ENCODE measurements at places on chromosomes 5 and 9.

GRCh38 chr5:110963495-110963894 lies 108.0 kb upstream of the TSLP start:
- no peak for DNase-seq

DNA sequence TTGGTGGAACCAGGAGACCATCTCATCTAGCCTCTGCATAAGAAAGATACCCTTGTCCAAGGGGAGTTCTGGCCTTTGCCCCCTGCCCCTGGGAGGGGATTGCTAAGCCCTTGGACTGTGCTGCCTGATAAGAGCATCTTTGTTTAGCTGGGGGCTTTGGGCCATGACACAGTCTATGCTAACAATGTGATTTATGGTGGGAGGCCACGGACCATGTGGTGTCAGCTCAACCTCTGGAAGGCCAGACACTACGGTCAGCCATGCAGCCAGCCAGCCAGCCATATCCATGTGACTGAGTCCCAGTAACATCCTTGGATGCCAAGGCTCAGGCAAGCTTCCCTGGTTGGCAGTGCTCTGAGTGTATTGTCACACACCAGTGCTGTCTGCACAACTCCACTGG lies 244.4 kb downstream of the FSTL4 start:
- DNase-seq = no peak

DNA sequence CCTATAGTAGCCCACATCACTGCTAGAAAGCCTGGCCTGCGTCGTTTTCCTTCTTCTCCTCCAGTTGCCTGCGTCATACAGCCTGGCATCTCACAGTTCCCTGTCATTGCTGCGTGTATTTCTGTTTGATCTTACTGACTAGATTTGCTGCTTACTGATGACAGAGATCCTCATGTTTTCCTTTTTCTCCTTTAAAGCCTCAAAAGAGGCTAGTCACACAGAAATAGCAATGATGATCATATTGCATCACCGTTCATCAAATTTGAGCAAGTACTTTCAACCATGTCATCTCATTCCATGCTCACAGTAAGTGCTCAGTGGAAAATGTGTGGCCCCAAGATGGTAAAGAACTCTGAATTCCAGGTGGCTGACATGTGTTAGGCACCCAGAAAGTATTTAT lies 76.8 kb downstream of the MVB12B start:
- no peak for DNase-seq

- no peak for DNase-seq
These were observed 36.9 kb upstream of the LURAP1L start for GRCh38 chr9:12737871-12738270.

- DNase-seq = no peak
These were observed 121.6 kb downstream of the MEF2C start for GRCh38 chr5:88761269-88761850.

- DNase-seq = no peak
These were observed 15.5 kb upstream of the CCNJL start for GRCh38 chr5:160327818-160328217.

- DNase-seq = no peak
These were observed 325.4 kb downstream of the TMEM38B start for GRCh38 chr9:106019702-106020101.

GRCh38 chr5:68010740-68011139 lies 204.8 kb upstream of the PIK3R1 start:
- no peak for DNase-seq

- DNase-seq = no peak
These were observed 212.9 kb downstream of the PBX3 start for GRCh38 chr9:125959951-125960619.

GRCh38 chr5:14881826-14882225 lies 10.2 kb upstream of the ANKH start:
- DNase-seq = no peak

DNA sequence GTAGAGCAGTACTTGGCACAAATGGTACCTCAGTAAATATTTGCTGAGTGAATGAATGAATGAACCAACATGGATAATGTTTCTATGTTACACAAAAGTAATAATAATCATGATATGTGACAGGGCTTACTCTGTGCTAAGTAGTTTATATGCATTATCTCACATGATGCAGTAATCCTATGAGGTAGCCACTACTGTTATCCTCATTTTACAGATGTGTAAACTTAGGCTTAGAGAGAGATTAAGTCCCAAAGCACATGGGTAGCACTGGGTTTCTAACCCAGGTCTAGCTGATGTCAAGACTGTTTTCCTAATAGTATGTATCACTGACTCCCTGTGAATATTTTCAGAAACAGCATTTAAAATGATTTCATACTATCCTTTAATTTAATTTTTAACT lies 44.1 kb upstream of the VDAC1 start:
- DNase-seq = no peak
